ENCODE measurements at places on chromosomes 11 and 22.

DNA sequence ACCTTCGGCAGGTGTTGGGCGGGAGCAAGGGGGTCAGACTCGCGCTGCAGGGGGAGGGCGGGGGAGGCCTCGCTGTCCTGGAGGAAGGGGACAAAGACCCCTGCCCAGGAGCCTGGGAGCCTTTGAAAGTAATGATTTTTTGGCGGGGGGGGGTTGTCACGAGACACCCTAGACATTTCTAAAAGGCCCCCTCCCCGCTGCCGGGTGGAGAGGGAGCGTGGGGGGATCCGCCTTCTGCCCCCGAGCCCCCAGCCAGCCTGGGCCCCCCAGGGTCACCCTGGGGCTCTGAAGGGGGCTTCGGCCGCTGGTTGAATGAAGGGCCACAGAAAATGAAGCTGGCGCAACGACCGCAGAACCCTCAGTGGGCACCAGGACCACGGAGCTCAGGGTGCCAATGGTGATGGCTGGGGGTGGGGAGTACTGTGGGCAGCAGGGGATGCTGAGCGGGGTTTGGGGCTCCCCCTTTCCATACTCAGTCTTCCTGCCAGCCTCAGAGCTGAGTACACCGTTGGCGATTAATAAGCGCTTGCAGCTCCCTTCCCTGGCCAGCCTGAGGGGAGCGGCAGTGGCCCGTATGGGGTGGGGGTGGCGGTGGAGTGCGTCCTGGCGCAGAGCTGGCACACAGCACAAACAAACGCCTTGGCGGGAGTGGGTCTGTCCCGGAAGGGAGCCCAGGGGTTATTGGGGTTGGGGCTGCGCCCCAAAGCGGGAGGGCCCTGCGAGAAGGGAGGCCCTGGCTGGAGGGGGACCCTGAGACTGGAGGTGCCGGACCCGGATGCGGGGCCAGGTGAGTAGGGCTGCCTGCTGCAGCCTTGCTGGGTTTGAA is 1.2 kb upstream of the DUSP8 start:
- DNase-seq, result no peak

- no peak for DNase-seq
Measured at GRCh38 chr11:46725338-46726205, 6.6 kb downstream of the F2 start.

- DNase-seq, result no peak
Measured at GRCh38 chr22:35446365-35446764, 46.4 kb downstream of the MCM5 start.

DNA sequence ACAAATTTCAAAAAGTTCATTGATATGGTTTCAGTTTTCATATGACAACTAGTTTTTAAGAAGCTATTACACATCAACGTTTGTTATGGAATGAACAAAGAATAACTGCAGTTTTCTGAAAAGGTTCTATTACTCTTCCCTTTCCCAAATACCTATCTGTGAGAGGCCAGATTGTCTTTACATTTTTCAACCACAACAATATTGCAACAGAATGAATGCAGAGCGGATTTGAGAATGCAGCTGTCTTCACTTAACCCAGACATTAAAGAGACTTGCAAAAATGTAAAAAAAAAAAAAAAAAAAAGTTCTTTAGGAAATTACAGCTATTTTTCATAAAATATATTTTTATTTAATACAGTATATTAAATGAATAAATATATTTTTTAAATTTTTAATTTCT is 250.8 kb downstream of the DDX10 start:
- no peak for DNase-seq

DNA sequence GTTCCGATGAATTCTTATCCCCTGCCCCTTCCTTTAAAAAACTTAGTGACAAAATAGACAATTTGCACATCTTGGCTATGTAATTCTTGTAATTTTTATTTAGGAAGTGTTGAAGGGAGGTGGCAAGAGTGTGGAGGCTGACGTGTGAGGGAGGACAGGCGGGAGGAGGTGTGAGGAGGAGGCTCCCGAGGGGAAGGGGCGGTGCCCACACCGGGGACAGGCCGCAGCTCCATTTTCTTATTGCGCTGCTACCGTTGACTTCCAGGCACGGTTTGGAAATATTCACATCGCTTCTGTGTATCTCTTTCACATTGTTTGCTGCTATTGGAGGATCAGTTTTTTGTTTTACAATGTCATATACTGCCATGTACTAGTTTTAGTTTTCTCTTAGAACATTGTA is 12.0 kb downstream of the CCND1 start:
- no peak for DNase-seq

- no peak for DNase-seq
Measured at GRCh38 chr11:77418155-77418970, 55.5 kb downstream of the PAK1 start.

DNA sequence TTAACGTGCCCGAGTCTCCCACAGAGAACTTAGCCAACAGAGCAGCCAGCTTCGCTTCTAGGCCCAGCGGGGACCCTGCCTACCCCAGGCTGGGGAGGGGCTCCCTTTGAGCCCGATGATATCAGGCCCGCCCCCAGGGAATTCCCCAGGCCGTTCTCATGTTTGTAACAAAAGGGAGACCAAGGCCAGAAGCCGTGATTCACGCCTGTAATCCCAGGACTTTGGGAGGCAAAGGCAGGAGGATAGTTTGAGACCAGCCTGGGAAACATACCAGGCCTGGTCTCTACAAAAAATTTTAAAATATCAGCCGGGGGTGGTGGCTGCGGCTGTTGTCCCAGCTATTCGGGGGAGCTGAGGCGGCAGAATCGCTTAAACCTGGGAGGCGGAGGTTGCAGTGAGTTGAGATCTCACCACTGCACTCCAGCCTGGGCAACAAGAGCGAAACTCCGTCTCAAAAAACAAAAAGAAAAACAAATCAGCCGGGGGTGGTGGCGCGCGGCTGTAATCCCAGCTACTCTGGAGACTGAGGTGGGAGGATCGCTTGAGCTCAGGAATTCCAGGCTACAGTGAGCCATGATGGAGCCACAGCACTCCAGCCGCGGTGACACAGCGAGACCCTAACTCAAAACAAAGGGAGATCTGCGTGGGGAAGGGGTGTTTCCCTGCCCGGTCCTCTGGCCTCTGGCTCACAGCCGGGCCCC is 1.7 kb downstream of the DRD4 start:
- DNase-seq, result no peak

- no peak for DNase-seq
Measured at GRCh38 chr11:75589933-75590332, 27.9 kb downstream of the SERPINH1 start.

- DNase-seq, result no peak
Measured at GRCh38 chr11:68270196-68271022, 1.4 kb downstream of the C11orf24 start.

DNA sequence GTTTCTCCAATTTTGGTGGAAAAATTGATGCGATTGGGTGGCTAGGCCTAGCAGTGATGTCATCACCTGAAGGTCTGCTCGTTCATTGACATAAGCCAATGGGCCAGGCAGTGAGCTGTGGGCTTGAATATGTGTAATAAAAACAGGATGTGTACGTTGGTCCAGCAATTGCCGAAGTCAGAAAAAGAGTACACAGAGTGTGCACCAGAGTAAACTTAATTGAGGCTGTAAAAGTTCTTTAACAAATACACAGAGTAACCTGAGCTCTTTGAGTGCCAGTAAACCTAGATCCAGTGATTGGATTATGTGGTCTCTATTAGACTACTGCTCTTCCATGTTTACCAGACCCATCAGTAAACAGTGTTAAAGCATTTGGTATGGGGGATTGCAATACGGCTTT is 13.0 kb upstream of the GLYATL1 start:
- no peak for DNase-seq

GRCh38 chr11:120739780-120740179 is 228.2 kb downstream of the GRIK4 start:
- no peak for DNase-seq

GRCh38 chr22:49999946-50000586 is 12.5 kb downstream of the IL17REL start:
- DNase-seq, result no peak

- no peak for DNase-seq
Measured at GRCh38 chr11:111629499-111629898, 27.2 kb downstream of the SIK2 start.

- DNase-seq, result no peak
Measured at GRCh38 chr22:44448271-44448830, 49.7 kb downstream of the RTL6 start.

GRCh38 chr11:112770487-112770886 is 190.7 kb upstream of the NCAM1 start:
- no peak for DNase-seq

GRCh38 chr22:38652859-38653258 is 3.3 kb downstream of the FAM227A start:
- no peak for DNase-seq
